ENCODE measurements at places on chromosomes 2 and 18.

DNA sequence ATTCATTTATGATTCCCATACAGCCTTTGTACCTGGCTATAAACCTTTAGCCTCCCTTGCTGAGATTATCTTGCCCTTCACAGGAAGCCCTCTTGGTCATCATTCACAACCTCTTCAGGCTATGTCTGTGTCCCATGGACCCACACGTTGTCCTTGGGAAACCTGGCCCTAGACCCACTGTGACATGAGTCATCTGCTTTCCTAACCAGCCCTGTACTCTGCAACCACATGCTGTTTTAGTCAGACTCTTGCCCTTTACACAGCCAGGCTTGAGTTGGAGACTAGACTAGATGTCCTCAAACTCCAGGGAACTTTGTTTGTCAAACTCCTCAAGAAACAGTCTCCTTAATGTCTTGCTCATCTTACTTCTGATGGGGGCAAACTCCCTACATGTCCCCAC is 229.3 kb upstream of the ZSWIM2 start:
- no peak for DNase-seq

DNA sequence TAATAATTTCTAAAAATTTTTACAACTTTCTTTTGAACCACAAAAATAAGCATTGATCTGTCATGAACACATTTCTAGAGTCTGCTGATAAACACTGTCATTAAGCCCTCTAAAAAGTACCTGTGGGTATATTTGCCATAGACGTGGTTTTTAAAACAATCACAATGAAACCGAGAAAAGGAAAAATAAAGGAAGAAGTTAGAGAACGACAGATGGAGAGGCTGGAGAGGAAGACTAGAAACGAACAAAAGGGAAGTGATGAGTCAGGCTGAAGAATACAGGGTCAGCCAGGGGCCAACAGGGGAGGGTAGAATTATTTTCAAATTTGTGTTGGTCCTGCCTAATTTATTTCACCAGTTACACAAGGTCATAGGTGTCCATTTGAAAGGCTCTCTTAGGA is 62.0 kb downstream of the MYL12B start:
- no peak for DNase-seq

DNA sequence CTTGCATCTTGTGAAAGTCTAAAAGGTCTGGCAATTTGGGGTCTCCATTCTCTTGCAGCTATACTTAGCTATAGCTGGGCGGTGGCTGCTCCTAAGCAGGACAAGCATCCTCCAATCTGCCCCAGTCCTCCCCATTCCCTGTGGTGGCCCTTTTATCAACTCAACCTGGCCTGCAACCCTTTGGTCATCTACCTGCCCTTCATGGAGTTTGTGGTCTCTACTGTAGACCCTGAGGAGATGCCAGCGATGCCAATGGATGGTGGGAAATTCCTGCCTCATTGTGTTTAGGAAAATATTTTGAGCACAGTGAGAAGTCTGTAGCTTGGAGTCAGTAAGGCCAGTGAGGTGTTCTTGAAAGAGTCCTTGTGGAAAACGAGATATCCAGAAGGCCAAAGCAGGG is 143.4 kb downstream of the CAPN13 start:
- DNase-seq = no peak

- no peak for DNase-seq
Measured at GRCh38 chr2:184413671-184414229, 184.6 kb upstream of the ZNF804A start.

DNA sequence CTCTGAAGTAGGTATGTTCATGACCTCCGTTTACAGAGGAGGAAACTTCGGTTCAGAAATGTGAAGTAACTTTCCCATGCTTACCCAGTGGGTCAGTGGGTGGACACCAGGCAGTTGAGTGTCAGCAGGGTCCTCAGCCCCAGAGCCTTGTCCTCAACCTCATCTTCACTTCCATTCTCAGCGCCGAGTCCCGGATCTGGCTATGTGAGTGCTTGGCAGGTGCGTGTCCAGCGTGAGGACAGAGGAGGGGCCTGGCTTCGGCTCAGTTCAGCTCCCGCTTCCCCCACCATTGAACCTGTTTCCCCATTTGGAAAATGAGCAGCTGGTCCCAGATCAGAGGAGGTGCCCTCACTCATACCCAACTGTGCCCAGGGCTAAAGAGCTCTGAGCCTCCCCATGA is 267.6 kb downstream of the ATAD2B start:
- DNase-seq = no peak

DNA sequence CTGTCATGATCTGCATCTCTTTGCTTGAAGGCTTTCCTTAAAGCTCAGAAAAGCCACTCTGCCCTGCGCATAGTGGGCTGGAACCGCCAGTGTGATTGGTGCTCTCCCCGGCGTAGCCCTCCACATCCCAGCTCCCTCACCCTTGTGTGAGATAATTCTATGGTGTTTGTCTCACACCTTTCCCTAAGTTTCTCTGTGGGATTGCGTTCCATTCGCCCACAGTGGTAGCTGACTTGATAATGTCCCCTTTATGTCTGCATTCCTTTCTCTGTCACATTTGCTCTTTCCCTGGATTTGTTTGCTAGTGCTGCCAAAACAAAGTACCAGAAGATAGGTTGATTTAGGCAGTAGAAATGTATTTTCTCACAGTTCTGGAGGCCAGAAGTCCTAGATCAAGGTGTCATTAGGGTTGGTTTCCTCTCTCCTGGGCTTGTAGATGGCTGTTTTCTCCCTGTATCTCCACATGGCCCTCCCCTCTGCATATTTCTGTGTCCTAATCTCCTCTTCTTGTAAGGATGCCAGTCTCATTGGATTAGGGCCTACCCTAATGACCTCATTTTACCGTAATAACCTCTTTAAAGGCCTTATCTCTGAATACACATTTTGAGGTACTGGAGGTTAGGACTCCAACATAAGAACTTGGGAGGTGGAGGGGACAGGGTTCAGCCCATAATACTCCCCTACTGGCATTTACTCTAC is 7.4 kb upstream of the TMEM87B start:
- no peak for DNase-seq

DNA sequence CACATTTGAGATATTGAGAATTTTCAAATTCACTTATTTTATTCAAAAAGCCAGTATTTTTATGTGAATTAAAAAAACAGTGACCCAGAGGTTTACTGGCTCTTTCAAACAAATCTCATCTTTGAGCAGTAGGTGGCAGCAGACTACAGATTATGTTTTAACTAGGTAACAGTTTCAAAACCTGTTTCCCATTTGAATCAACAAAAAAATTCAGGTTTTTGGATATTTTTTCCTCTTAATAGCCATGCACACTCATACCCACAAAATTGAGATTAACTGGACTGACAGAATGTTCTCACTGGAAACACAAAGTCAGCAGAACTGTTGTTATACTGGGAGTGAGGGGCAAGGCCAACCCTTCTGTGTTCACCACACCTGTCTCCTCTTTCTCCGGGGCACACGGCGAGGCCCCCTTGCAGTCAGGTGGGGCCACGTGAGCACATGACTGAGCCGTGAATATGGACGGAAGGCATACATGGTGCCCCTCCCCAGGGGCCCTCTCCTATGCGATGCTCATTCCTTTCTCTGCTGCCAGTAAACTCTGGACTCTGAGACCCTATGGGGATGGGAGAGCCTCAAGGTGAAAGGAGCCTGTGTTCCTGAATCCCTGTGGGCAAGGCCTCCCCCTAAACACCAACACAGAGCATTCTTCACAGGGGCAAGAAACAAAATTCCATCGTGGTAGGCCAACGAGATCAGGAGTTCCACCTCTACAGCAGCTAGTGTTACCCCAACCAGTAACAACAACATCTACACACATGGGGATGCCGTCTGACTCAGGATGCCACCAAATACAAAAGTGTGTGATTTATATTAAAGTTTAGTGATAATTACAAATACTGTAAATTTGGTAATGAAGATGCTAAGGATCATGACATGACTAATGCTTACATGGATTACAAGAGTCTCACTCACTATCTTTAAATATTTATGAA is 80.4 kb downstream of the LPIN2 start:
- DNase-seq = no peak

GRCh38 chr2:48347712-48348111 is 182.2 kb upstream of the STON1 start:
- DNase-seq = no peak

GRCh38 chr2:192047315-192048107 is 147.2 kb downstream of the TMEFF2 start:
- DNase-seq = no peak

DNA sequence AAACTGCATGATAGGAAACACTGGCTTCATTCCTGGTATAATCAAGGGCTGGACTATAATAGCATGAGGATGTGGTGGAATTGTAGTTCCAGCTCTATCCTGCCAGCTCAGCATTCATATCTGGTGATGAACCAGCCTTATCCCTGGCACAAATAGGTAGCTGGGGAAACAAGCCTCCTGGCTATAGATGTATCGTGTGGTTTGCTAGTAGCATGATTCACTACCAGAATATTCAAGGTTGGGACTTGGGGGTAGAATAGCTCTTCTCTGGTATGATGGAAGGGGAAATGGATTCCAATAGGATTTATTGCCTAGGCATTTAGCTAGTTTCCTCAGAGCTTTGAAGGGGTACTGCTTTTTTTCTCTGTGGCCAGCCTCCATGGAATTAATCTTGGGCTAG is 532.8 kb downstream of the FBXO15 start:
- no peak for DNase-seq

DNA sequence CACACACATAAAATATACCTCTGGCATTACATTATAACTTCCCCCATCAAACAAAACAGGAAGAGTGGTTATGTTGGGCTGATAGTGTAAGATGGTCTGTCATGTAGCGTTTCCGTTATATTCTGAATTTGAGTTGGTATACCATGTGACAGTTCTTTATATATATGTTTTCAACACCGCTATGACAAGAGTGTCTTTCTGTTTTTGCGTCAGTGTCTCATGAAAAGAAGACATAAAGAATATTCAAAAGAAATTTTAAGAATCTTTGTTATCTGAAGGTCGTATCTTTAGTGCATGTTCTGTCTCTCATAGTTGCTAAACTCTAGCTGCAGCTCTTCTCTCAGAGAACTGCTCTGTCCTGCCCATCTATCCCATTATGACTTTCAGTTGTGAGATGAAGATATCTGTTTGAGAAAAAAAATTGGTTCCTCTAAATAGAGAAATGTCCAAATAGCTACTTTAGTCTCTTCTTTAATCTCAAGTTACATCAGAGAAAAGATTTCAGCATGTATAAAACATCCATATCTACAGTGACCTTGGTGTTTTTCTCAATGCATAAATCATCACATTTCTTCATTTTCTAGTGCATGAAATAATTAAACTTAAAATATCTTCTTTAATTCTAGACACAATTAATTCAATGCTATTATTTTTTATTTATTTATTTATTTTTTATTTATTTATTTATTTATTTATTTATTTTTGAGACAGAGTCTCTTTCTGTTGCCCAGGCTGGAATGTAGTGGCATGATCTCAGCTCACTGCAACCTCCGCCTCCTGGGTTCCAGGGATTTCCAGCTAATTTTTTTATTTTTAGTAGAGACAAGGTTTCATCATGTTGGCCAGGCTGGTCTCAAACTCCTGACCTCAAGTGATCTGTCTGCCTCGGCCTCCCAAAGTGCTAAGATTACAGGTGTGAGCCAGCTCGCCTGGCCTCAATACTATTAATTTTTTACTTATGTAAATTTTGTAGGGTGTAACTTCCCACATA is 24.3 kb upstream of the PSME4 start:
- no peak for DNase-seq

- peak; percentile 19 for DNase-seq
Measured at GRCh38 chr2:217610401-217610814, 392.4 kb downstream of the TNS1 start.

DNA sequence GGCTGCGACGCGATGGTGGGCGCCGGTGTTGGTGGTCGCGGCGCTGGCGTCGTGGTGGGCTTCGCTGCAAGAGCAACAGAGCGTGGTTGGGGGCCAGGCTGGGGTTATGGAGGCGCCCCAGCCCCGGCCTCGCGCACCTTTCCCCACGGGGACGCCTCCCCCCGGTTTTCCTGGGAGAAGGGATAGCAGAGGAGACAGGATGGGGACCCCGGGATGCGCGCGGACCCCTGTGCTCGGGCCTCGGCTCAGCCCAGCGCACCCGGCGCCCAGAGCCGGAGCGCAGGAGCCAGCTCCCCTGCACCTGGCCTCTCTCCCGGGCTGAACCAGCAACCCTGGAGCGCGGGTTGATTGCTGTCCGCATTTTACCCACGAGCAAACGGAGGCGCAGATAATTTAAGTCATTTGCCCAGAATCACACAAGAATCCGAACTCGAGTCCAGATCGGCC is 1.0 kb downstream of the CD8A start:
- no peak for DNase-seq

- DNase-seq = no peak
Measured at GRCh38 chr2:189393440-189394111, 47.7 kb upstream of the WDR75 start.

DNA sequence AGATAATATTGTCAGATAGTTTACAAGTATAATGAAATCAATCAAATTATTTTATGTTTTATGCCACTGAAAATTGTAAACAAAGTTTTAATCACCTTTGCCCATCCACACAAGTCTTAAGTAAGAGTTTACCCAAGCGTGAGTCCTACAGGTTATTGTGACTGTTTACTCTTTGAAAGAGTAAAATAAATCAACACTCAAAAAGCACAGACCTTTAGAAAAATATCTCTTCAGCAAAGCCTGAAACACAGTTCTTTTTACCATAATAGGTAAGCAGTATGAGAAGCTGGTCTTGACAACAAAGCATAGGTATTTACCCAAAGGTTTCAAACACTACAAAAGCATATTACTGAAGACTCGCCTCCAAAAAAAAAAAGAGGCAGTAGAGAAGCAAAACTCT is 3.7 kb downstream of the ROCK2 start:
- DNase-seq = no peak

DNA sequence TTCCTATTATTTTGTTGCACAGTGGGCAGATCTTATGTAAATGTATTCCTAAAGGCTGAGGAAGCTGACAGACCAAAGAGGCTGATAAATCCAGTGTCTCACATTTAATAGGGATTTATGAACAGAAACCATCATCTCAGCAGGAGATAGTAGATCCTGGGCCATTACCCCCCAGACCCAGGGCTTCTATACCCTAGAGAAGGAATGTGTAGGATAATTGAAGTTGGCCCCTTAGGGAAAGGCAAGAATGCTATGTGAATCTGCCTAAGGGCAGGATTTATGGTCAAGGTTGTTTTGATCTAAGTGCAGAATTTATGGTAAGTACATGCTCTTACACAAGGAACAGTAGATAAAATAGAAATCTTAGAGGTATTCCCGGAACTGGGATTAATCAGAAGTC is 29.0 kb downstream of the RPL37A start:
- DNase-seq = no peak

DNA sequence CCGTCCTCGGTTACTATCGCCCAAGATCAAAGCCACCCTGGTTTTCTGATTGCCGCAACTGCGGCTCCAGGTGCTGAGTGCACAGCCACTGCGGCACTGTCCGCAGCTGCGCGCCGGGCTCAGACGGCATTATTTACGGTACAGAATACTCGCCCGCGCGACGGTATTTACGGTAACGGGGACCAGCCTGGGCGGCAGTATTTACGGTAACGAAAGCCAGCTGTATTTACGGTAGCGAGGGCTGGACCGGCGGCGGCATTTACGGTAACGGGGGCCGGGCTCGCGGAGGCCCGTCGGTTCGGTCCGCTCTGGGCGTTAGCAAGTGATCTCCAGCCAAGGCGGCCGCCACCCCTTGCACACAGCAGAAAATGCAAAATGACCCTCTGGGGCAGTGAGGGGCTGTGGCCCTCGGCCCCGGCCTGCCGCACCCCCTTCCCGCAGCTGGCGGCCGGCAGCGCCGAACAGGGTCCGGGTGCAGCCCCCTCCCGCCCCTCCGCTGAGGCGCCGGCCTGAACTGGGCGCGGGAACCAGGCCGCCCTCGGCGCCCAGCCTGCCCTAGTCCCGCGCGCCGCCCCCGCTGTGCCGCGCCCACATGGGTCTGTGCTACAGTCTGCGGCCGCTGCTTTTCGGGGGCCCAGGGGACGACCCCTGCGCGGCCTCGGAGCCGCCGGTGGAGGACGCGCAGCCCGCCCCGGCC is at the start of gene GNAL:
GNAL (plus strand) TSS at position 293 of the 697 bp plus-strand sequence; CDS start at position 593, 300 bp downstream.
- DNase-seq = no peak
